ENCODE measurements at places on chromosomes 7 and 10.

DNA sequence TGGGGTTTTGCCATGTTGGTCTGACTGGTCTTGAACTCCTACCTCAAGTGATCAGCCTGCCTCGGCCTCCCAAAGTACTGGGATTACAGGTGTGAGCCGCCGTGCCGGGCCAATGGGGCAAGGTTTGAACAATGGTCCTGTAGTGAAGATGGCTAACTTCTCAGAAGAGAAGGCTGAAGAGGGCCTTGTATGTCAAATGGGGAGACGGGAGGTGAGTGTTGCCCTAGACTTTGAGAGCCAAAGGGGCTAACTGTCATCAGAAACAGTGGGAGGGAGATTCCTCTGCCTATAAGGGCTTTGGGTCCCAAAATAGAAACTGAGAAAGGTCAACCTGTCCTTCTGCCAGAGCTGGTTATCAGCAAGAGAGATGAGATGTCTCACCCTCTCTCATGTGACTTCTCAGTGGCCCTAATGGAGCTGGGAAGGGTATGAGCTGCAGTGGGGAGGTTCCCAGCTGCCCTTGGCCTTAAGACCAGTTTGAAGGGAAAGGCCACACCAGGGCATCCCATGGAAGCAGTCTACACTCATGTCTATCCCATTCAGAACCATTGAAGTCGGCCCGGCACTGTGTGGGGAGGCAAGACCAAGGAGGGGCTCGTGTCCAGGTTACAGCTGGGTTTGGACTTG lies 1.3 kb upstream of the SAMD8 start:
- DNase-seq = no peak

GRCh38 chr10:11197266-11197712 lies 179.6 kb downstream of the CELF2 start:
- no peak for DNase-seq

DNA sequence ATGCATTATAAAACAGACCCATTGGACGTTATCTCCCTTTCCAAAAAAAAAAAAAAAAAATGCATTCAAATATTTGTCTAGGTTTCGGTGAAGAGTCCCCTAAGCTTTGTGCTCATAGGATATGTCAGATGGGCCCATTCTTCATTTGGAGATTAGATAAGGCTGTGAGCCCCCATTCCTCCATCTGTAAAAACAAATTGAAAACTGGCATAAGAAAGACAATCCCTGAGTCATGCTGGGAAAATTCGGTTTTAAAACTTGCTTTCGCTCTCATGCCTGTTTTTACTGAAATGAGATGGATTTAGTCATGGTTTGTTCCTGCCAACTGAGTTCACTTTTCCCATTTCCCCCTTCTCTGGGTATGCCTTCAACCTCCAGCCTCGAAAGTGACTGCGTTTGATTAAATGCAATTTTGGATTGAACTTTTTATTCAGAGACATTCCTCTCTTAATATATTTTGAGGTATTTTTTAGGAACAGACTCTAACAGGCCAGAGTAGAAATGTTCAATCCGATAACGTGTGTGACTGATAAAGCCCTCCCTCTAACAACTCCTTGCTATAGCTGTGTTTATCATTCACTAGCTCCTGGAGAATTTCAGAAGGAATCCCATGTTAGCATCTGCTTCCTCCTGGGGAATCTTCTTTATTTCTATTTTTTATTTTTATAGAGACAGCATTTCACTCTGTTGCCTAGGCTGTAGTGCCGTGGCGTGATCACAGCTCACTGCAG lies 190.9 kb upstream of the LYZL2 start:
- no peak for DNase-seq

DNA sequence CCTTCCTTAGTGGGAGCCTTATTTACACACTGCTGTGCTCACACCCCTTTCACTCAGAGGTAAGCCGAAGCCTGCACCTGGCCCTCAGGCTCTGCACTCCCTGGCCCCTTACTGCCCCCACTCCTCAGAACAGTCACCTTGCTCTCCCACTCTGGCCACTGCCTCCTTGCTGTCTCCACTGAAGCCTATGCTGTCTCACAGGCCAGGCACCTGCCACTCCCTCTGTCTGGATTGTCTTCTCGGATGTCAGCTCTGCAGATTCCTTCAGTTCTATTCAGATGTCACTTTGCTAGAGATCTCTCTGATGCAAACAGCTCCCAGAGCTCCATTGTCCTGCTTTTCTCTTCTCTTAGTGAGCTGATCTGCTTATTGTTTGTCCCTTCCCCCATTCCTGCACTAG lies 390.7 kb downstream of the DPP6 start:
- no peak for DNase-seq
